ENCODE measurements at places on chromosomes 7 and 10.

DNA sequence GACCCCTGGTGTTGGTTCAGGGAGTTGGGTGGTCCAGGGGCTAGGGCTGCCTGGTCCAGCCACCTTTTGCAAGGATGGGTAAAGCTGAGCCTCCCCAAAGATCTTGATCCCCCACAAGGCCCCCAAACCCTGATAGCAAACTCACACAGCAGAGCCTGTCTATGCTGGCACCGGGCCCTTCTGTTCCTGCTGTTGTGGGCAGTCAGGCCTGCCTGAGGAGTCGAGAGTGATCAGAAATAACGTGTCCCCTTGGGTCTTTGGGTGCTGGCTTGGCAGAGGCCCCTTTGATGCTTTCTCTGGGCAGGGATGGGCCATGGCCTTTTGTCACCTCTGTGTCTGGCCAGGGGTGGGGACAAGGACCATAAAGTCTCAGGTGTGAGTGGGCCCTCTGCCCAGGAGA, 715 bp upstream of the MUC12 start:
- DNase-seq = no peak

- no peak for DNase-seq
These were observed 216.6 kb downstream of the AGMO start for GRCh38 chr7:15345216-15345615.

DNA sequence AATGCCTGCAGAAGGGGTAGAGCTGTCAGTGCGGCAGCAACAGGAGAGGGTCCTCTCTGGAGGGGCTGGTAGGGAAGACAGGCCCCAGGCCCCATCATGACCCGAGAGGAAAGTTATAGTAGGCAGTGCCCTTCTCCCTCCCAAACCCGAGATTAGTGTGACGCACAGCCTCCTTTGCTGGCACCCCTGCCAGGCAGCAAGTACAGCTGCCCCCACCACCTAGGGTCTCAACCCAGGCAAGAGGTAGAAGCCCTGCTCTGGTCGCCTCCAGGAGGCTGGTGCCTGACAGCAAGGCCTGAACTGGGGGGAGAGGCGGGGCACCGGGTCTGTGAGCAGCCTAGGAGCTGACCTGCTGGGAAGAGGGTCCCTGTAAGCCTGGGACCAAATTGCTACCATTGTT, 15.5 kb downstream of the LOXL4 start:
- no peak for DNase-seq

DNA sequence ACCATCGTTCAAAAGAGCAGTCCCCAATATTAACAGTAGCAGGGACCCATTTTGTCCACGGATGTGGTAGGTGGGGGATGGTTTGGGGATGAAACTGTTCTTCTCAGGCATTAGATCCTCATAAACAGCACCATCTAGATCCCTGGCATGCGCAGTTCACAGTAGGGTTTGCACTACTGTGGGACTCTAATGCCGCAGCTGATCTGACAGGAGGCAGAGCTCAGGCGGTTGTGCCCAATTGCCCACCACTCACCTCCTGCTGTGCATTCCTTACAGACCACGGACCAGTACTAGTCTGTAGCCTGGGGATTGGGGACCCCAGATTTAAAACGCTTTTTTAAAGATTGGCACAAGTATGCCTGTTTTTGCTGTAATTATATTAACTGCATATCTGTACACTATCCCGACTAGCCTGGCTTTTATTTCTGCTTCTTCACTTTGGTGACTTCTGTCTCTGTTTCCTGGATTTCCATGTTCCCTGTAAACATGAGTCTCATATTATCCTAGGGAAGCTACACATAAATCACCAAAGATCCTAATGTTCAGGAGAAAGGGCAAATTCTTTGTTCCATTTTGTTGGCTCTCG, 163.3 kb upstream of the AKR1E2 start:
- DNase-seq = no peak

GRCh38 chr7:41046221-41046761, 656.6 kb downstream of the INHBA start:
- DNase-seq = no peak

Measured in AG08396 (cell line).